Effector memory CD4-positive, alpha-beta T cell (primary cell): ENCODE measurements at places on chromosomes 2 and 18.

- no peak for DNase-seq
Measured at GRCh38 chr18:64091526-64091925, 57.4 kb downstream of the LINC00305 start.

GRCh38 chr2:236793023-236794011 is 223.7 kb downstream of the ACKR3 start:
- DNase-seq: no peak

- DNase-seq: no peak
Measured at GRCh38 chr18:59142274-59142673, 2.6 kb downstream of the SEC11C start.

- DNase-seq: no peak
Measured at GRCh38 chr2:48397281-48397680, 132.7 kb upstream of the STON1 start.

GRCh38 chr2:220373878-220374277 is 746.4 kb downstream of the SLC4A3 start:
- DNase-seq: no peak

DNA sequence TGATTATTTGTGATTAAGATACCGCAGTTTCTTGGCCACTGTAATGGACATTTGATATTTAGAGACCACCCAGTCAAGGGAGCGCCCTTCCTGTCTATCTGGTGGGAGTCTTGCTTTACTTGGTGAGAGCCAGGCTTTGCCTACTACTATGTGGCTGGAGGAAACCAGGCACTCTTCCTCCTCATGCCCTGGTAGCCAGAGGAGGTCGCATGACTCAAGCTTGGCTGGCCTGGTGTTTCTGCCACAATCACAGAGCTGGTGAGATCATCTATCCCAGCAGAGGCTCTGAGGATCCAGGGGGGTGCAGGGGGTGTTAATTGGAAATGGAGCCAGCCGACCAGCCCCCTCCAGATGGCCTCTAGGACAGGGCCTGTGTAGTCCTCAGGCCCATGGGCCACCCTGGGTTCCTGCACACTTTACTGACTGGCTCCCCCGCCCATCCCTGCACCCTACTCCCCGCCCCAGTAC is 46.8 kb upstream of the BIN1 start:
- no peak for DNase-seq

- DNase-seq: no peak
Measured at GRCh38 chr2:36058076-36058475, 297.5 kb upstream of the CRIM1 start.

- no peak for DNase-seq
Measured at GRCh38 chr2:23323917-23324680, 60.9 kb upstream of the KLHL29 start.

- DNase-seq: no peak
Measured at GRCh38 chr2:68258851-68259250, 6.5 kb upstream of the PPP3R1 start.

GRCh38 chr2:191038241-191038725 is 24.3 kb upstream of the STAT1 start:
- DNase-seq: no peak

- no peak for DNase-seq
Measured at GRCh38 chr18:12239431-12239830, 14.7 kb upstream of the CIDEA start.

DNA sequence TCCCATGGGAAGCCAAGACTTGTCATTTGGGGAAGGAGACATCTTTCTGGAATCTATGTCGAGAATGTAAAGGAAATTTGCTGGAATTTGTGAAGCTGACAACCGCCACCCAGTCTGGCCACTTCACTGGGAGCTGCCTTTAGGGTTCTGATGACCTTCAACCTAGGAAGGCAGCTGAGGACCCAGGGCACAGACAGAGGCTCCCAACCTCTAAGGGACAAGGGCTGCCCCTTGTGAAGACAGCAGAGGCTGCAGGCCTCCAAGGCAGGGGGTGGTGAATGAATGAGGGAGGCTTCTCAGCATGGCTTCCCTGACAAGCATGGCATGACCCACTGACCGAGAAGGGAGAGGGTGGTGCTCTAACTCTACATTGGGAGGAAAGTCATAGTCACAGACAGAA is 128.9 kb upstream of the ASB18 start:
- DNase-seq: no peak

DNA sequence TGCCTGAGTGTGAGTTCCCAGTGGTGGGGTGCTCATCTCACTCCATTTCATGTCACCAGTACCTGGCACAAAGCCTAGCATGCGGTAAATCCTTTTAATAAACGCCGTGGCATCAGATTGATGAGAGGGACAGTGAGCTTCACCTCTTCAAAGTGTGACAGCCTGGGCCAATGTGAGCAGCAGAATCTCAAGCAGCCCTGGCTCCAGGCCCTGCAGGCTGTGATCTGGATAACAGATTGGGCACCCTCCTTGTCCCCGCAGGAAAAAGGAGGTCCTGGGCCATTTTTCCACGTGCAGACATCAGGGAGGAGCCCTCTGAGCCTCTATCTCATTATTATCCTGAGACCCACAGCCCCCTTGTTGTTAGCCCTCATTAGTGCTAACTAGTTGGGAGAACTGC is 34.8 kb downstream of the TET3 start:
- no peak for DNase-seq

DNA sequence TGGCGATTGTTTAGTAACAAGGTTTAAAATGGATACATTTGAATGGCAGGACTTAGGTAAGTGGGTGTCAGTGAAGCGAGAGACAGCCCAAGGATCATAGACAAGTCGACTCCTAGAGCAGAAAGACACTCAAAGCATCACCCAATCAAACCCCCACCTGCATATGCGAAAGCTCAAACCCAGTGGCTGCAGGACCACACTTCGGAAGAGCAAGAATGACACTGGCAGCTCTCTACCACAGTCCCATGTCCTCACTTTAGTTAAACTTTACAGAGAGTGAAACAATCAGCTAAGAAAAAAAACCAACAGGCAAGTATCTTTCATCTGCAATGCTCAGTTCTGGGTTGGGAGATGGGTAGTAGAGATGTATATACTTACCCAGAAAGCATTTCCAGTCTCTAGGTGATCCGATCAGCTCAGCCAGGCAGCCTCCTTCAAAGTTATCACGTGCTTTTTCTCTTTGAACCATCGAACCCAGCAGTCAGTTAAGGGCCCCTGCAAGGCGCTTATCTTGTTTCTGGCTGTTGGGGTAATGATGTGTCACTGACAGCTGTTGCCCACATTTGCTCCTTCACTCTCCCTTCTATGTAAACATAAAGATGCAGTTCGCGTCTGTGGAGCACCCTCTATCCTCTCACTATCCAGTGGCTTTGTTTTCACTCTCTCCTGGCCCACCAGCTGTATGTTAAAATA is 357.5 kb upstream of the ID2 start:
- no peak for DNase-seq

DNA sequence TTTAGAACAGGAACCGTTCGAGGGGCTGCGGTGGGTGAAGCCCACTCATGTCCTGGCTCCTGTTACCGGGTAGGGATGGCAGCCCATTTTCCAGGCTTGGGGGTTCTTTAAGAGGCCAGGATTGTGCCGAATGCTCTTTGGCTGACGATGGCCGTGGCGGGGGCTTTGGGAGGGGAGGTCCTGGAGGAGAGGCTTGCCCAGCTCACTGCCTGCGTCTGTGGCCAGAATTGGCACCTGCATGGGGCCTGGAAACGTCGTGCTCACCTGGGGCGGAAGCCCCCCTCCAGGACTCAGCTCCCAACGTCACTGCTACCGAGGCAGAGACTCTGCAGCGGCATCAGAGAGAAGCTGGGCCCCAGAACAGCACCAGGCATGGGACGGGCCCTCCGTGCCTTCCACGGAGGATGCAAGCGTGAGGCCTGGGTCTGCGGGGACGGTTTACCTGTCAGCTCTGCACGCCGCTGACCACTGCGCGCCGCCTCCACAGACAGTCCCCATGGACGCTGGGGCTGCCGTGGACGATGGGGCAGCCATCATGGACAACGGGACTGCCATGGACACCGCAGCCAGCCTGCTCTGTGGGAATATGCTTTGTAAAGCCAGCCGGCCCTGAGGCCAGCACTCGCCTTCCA is 82.9 kb downstream of the NFATC1 start:
- DNase-seq: no peak

- DNase-seq: no peak
Measured at GRCh38 chr2:185128996-185129395, 530.7 kb downstream of the ZNF804A start.

- no peak for DNase-seq
Measured at GRCh38 chr18:31204833-31205232, 42.2 kb upstream of the DSC1 start.

GRCh38 chr2:16168506-16169264 is 228.3 kb downstream of the MYCN start:
- no peak for DNase-seq

DNA sequence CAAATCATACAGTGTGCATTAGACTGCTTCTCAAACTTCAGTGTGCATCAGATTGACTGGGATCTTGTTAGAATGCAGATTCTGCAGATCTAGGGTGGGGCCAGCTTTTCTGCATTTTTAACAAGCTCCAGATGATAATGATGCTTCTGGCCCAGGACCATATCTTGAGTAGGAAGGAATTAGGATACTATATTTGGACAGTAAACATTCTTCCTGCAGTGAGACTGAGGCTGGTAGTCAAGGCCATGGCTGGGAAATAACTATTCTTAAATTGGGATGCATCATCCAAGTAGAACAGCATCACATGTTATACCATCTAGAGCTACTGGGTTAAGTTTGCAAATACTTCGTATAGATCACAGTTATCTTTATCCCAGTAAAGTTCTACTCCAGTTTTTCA is 28.4 kb upstream of the ARMC9 start:
- no peak for DNase-seq

GRCh38 chr2:135257383-135258090 is 205.4 kb downstream of the RAB3GAP1 start:
- no peak for DNase-seq

GRCh38 chr2:148721520-148721931 is 77.0 kb downstream of the EPC2 start:
- no peak for DNase-seq

DNA sequence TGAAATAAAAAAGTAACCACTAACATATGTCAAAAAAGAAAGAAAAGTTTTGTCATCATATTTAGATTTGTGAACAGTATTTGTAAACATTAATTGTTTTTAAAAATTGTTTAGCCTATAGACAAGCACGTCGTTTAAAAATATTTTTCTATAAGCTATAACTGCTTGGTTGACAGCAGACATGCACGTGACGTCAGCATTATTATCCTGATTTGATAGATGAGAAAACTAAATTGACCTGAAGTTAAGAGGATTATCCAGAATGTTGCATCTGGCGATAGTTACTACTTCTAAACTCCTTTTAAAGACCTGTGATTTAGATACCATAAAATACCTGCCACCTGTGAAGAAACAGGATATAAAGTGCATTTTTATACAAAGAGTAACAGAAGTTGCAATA is 156.9 kb upstream of the BARD1 start:
- no peak for DNase-seq

- no peak for DNase-seq
Measured at GRCh38 chr18:12478269-12479047, 70.7 kb downstream of the PRELID3A start.

DNA sequence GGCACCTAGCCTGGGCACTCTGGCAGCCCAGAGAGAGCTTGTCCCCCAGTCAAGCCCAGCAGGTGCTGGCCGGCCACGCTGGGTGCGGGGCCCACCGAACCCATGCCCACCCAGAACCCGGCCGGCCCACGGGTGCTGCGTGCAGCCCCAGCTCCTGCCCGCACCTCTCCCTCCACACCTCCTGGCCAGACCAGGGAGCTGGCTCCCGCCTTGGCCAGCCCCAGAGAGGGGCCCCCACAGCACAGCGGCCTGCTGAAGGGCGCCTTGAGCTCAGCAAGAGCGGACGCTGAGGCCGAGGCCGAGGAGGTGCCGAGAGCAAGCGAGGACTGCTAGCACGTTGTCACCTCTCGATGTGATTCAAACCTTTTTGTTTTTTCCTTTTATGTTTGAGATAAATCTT is 407.0 kb upstream of the KCNJ3 start:
- DNase-seq: no peak

GRCh38 chr2:59461127-59461526 is 1092.3 kb downstream of the BCL11A start:
- DNase-seq: no peak

DNA sequence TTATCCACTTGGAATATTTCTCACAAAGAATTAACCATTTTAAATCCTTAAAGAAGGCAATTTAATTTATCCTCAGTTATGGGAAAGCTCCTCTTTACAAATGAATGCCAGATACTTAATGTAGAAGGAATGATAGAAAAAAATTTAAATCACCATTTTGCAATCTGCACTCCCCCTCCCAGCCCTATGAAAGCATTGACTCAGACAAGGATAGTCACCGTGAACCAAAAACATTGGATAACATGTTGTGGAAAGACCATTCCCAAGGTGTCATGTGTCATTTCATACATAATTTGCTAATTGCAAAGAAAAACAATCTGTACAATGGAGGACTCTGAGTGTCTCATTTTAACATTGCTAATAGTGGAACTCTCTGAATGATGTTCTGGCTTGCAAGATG is 421.0 kb downstream of the TXNL1 start:
- no peak for DNase-seq

- no peak for DNase-seq
Measured at GRCh38 chr2:47077442-47078117, 77.5 kb downstream of the STPG4 start.

DNA sequence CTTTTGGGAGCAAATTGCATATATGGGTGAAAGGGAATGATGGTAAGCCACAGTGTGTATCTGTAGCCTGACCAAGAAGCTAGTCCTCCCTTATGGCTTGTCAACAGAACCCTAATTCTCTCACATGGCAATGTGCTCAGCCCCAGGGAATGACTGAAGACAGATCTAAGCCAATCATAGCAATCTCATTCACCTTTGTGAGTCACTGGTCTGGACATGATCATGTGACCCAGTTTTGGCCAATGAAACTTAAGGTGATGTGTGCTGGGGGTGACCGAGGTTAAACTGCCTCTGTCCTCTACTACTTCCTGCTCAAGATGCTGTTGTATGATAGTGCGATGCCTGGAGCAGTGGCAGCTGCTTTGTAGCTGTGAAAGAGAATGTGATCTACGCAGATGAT is 491.2 kb upstream of the HS6ST1 start:
- no peak for DNase-seq

GRCh38 chr2:119179202-119179601 is 20.7 kb upstream of the C1QL2 start:
- no peak for DNase-seq

- no peak for DNase-seq
Measured at GRCh38 chr2:225400060-225400511, 576 bp downstream of the NYAP2 start.

DNA sequence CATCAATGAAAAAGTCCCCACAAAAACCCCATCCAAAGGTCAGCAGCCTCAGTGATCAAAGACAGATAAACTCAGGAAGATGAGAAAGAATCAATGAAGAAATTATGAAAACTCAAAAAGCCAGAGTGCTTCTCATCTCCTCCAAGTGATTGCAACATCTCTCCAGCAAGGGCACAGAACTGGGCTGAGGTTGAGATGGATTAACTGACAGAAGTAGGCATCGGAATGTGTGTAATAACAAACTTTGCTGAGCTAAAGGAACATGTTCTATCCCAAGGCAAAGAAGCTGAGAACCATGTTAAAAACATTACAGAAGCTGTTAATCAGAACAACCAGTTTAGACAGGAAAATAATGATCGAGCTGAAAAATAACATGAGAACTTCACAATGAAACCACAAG is 442.8 kb upstream of the SYT4 start:
- DNase-seq: no peak
